ENCODE measurements at places on chromosomes 4 and X. TPM values are rescaled to one million over a fixed set of nuclear protein-coding genes. Genes with fewer than 3 reads are reported as not detected.

VCX gene
- total RNA-seq = not detected

PABPC1L2A gene
- not detected for total RNA-seq

AR gene
- 0.26 TPM for total RNA-seq

SNCA gene
- total RNA-seq = 121 TPM

MTNR1A gene
- total RNA-seq = not detected

TMEM129 gene
- total RNA-seq = 28.4 TPM

TRPC3 gene
- not detected for total RNA-seq

TRIML1 gene
- total RNA-seq = not detected

CCDC149 gene
- 16.8 TPM for total RNA-seq

PHOX2B gene
- total RNA-seq = not detected

LUZP4 gene
- not detected for total RNA-seq

CLTRN gene
- under 0.01 TPM for total RNA-seq

F8A3 gene
- 0.65 TPM for total RNA-seq

CLCN5 gene
- total RNA-seq = 10.8 TPM

CYSLTR1 gene
- not detected for total RNA-seq

SUPT20HL2 gene
- not detected for total RNA-seq

XK gene
- total RNA-seq = under 0.01 TPM

RBMXL3 gene
- total RNA-seq = not detected

MAMLD1 gene
- total RNA-seq = 0.52 TPM

RS1 gene
- not detected for total RNA-seq

TEX28 gene
- not detected for total RNA-seq

SPANXN3 gene
- total RNA-seq = not detected

ARHGAP6 gene
- total RNA-seq = 1.5 TPM

HS6ST2 gene
- not detected for total RNA-seq

OCIAD2 gene
- 57.1 TPM for total RNA-seq

BTC gene
- not detected for total RNA-seq

CT45A3 gene
- not detected for total RNA-seq

MAML3 gene
- total RNA-seq = 3.6 TPM

CTAG1B gene
- not detected for total RNA-seq

CHRDL1 gene
- total RNA-seq = not detected

SLC35A2 gene
- total RNA-seq = 7.8 TPM
